ENCODE measurements at places on chromosomes 1 and 21.

DNA sequence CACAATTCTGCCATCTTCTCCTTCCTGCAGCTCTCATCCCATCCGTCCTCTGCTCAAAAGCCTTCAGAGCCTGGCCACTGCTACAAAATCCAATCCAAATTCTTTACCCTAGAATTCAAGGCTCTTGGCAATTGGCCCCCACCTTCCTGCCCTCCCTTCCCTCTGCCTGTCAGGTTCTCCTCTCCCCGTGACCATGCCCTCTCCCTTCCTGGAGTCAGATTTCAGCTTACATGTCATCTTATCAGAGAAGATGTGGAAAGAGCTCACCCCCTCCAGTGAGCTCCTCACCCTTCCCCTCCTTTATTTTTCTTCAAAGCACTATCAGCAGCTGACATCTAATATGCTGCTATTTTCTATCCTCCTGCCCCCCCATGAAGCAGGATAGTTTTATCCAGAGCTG lies 86.9 kb downstream of the GRIK3 start:
- DNase-seq, result no peak

GRCh38 chr1:200671235-200671786 lies 1.6 kb upstream of the DDX59 start:
- no peak for DNase-seq

DNA sequence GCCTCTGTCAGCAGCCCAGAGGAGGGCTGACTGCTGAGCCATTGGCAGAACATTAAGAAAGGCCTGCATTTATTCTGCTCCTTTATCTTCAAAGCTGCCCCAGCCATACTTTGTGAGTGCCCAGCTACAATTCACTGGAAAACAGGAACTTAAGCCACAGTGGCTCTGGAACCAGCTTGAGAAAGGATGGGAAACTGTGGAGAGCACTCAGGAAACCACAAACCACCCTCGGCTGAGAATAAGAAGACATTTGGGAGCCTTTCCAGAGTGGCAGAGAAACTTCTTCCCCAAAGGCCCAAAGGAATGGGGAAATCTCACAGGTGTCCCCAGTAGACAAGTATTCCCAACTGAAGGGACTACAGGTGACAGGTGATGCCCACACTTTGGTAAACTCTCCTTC lies 1.8 kb downstream of the LAMB3 start:
- no peak for DNase-seq

GRCh38 chr1:177872308-177872900 lies 97.5 kb downstream of the SEC16B start:
- no peak for DNase-seq

GRCh38 chr1:157984469-157984868 lies 9.0 kb upstream of the KIRREL1 start:
- no peak for DNase-seq

Measured in vagina (tissue), 2 donors.